ENCODE measurements at places on chromosomes 5 and 9.

DNA sequence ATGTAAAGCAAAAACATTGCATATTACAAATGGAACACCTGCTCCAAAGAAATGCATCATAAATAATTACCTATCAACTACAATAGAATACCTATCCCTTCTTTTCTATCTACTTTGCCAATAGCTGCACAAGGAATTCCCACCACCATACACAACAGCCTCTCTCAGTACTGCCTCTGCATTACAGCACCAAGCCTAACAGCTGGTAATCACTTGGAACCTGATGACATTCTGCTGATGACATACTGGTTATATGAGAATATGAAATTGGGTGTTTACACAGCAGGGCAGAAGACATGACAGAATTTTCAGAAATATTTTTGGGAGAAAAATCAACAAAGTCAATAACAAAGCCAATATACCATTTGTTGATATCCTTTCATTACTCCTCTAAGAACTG, 43.2 kb downstream of the PSMB7 start:
- DNase-seq: no peak

DNA sequence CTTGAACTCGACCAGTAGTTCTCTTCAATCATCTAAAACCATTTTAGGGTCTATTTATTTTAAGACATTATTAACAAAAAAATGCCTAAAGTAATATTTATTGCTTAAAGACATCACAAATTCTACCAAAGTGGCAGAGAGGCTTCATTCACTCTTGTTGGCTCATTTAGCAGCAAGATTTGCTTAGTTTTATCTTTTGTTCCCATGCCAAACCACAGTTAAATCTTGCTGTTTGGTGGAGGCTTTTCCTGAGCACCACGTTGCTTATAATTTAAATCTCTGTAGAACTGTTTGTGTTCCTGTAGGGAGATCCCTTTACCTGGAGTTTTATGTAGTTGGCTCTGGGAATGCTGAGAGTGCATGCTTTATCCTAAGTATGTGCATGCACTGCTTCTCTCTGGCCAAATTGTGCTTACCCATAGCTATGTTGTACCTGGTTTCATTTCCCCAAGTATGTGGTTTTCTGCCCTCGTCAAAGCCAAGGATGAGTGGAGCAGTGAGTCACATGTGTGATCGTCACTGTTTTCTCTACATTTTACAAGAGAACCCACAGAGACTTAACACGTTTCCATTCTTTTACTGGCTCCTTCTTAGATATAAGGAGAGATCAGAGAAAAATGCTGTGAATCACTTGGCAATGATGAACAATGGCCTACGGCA, 42.1 kb upstream of the MAST4 start:
- no peak for DNase-seq

- DNase-seq: no peak
Measured at GRCh38 chr5:63055421-63055820, 476.8 kb downstream of the LRRC70 start.

- DNase-seq: no peak
Measured at GRCh38 chr5:3123763-3124157, 372.3 kb upstream of the IRX2 start.

DNA sequence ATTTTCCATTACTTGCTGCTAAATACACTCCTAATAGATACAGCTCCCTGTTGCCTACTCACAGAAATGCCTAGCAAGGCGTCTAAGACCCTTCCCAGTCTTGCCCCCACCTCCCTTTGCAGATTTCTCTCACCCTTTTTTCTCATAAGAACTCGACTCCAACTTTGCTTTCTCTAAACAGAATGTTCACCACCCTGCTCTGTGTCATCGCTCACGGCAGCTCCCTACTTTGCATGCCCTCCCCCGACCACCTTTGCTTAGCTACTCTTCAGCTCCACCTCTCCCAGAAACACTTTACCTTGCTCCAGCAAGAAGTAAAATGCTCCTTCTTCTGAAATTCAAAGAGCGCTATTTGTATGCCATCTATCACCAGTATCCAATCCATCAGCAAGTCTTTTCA, 15.2 kb upstream of the PPP1R2B start:
- no peak for DNase-seq

GRCh38 chr5:170619869-170620268, 116.0 kb downstream of the KCNIP1 start:
- DNase-seq: no peak

GRCh38 chr5:139806726-139807646, 11.4 kb downstream of the PSD2 start:
- no peak for DNase-seq

GRCh38 chr5:31551878-31552277, 19.8 kb downstream of the C5orf22 start:
- no peak for DNase-seq

DNA sequence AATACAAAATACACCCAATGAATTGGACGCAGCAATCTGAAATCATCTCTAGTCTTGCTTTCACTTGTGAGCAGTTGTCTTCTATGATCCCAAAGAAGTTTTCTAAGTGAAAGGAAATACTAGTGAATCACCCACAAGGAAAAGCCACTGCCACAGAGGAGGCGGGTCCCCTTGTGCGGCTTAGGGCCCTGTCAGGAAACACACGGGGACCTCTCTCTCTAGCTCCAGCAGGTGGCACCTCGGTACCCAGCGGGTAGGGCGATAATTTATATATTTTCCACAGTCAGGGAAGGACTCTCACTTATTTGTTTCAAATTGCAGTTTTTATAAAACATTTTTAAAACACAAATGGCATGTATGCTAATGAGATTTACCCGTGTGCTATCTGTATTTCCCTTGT, 417.1 kb downstream of the KDM4C start:
- DNase-seq: no peak

DNA sequence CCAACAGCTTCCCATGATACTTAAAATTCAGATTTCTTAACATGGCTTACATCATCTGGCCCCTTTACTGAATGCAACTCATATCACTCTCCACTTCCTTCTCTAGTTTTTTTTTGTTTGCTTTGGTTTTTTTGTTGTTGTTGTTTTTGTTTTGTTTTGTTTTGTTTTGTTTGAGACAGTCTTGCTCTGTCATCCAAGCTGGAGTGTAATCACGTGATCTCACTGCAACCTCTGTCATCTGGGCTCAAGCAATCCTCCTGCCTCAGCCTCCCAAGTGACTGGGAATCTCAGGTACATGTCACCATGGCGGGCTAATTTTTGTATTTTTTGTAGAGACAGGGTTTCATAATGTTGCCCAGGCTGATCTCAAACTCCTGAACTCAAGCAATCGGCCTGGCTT, 41.4 kb downstream of the CPLANE1 start:
- DNase-seq: no peak

GRCh38 chr5:149062371-149063016, 368 bp downstream of the SH3TC2 start:
- DNase-seq: no peak

GRCh38 chr5:50710838-50711237, 44.4 kb downstream of the PARP8 start:
- DNase-seq: no peak

GRCh38 chr5:113376640-113377039, 58.1 kb downstream of the TSSK1B start:
- no peak for DNase-seq

- DNase-seq: no peak
Measured at GRCh38 chr5:53011233-53011632, 22.1 kb downstream of the ITGA2 start.

GRCh38 chr9:136995772-136996311, 526 bp downstream of the CLIC3 start:
- no peak for DNase-seq

GRCh38 chr9:98312365-98312764, 56.9 kb upstream of the TBC1D2 start:
- DNase-seq: no peak

GRCh38 chr5:131944702-131945550, 537 bp downstream of the MEIKIN start:
- no peak for DNase-seq

DNA sequence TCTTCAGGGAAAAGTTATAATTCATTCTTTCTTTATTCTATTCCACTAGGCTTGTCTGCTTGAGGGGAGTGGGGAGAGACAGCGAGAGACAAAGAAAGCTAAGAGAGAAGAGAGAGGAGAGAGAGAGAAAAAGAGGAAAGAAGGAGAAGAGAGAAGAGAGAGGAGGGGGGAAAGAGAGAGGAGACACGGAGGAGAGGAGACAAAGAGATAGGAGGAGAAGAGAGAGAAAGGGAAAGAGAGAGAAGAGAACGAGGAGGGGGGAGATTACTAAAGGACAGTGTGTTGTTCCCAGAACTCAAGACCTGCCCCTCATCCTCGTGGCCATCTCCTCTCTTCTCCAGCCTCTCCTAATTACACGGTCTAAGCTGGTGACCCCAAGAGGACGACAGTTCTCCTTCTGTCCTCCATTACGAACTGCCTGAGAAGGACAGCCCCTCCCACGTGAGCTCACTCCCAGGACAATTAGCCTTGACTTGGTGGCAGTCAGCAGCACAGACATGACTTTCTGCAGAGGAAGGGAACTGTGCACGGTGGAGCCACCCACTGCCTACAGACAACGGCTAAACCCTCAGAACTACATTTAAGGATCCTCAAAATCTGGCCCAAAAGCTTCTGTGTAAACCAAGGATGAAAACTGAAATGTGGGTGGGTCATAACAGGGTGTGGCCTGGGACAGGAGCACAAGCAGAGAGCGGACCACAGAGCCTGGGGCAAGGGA, 99.1 kb downstream of the COL23A1 start:
- no peak for DNase-seq

DNA sequence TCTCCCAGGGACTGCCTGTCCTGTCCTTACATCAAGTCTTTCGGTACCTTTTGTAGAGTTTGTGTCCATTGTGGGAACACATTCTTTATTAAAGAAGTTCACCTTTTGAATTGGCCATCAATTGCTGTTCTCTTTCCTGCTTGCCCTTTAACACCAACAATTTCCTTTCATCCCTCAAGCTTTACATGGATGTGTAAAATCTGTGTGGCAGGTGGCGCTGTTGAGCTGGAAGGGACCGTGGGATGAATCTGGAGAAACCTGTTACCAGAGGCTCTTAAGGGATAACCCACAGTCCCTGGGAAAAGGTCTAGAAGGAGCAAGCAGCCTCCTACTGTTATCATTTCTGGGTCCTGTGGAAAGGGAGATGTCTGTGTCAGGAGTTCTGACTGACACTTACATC, 7.9 kb upstream of the ZFP62 start:
- peak; percentile 41 for DNase-seq

DNA sequence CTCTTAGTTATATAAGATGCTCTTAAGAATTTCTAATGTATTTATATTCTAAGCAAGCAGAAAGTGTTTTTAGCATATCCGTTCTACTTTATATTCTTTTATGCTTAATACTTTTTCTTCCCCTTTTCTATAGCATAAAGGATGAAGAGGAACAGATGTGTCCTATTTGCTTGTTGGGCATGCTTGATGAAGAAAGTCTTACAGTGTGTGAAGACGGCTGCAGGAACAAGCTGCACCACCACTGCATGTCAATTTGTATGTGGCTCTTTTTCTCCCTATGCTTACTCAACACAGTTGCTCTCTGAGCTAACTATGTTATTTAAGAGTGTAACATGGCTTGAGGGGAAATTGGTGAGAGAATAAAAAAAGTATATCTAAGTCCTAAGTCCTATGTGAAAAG, 37.6 kb upstream of the SETD9 start:
- no peak for DNase-seq

DNA sequence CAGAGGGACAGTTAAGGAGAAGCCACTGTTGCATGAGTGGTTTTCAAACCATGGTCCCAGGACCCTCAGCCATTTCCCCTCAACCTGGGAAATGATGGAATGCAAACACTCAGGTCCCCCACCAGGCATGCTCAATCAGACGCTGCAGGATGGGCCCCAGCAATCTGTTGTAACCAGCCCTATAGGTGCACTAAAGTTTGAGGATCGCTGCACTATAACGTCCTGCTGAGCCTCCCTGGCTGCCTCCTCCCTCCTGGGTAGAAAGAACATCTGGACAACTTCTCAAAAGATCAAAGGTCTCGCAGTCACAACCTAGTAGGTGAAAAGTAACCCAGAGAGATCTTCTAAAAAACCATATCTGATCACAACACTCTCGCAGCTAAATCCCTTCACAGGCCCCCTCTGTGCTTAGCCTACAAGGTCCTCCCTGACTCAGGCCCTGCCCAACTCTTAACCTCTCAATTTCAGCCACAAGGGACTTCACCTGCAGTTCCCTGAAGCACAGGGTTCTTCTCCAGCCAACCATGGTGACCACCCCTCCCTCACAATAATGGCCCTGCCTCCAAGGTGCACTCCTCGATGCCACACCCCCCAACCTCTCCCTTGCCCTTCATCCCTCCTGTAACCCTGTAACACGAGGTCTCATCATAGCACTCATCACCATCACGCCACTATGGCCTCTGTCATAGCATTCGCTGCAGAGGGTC, 3.5 kb downstream of the SHB start:
- DNase-seq: no peak

GRCh38 chr5:130652176-130652575, 512.9 kb downstream of the HINT1 start:
- no peak for DNase-seq

DNA sequence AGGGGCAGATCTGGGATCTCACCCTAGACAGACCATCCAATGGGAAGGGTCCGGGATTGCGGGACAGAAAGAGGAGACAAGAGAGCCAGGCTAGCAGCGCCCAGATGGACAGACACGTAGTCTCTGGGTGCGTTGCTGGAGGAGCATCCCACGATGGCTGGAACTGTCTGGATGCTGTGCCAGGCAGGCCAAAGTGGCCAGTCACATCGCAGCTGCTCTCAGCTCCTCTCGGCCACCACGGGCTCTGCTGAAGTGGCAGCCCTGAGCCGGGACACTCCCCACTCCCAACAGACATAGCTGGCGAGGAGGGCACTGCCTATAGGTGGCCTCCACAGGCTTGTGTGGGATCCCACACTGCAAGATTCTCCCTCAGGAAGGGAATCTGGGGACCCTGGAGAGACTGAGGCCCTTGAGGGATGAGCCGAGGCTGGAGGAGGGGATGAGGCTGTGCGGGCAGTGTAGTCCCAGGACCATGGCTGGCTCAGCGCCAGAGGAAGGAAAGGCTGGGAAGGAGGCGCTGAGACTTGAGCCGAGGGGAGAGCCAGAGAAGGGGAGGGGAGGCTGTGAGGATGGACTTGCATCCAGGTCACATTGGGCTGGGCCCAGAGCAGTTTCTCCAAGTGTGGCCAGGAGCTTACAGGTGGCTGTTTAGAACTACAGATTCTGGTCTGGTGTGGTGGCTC, 10.3 kb upstream of the WDR5 start:
- no peak for DNase-seq

GRCh38 chr5:127960270-127960691, 123.3 kb upstream of the SLC12A2 start:
- no peak for DNase-seq

DNA sequence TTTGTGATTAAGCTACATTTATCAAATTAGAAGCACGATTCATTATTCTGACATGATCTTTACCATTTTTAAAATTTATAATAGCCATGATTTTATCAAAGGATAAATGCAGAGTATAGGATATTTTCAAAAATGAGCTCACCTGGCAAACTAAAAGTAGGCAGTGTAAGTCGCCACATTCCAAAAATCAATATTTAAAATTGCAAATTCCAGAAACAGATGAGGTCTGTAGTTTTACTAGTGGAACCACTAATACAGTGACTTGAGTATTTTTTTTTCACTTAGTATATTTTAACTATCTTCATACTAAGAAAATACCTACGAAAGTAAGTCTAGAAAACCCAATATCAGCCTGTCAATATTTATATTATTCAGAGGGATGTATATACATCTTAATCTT, 164.2 kb downstream of the PDE4D start:
- DNase-seq: no peak

GRCh38 chr9:33042473-33042872, 17.4 kb downstream of the DNAJA1 start:
- DNase-seq: no peak
